PC-3 (cell line): ENCODE measurements at places on chromosomes 5 and 9. TPM values are rescaled to one million over a fixed set of nuclear protein-coding genes. Genes with fewer than 3 reads are reported as not detected.

GRCh38 chr9:69452110-69452782, 127.2 kb downstream of the ENTREP1 start:
- no peak for DNase-seq

GRCh38 chr5:146962801-146963355, 84.3 kb upstream of the PPP2R2B start:
- DNase-seq, result peak; percentile 46

DNA sequence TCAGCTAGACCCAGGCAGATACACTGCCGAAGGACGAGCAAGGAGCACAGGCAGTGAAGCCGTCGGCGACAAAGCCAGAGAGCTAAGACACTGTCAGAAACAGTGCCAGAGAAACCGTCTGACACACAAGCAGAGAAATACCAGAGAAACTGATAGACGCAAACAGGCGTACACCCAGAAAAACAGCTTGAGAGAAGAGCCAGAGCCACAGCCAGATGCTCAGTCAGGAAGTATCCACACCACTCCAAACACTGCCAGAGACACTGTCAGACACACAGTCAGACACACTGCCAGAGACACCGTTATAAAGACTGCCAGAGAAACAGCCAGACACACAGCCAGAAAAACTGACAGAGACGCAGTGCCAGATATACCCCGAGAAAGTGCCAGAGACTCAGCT, 19.1 kb downstream of the CNTFR start:
- no peak for DNase-seq

- DNase-seq, result peak; percentile 14
These were observed 71.8 kb upstream of the CD180 start for GRCh38 chr5:67268231-67269021.

The LAMC3 gene
- 4.6 and 6.0 TPM in 2 replicates for total RNA-seq

DNA sequence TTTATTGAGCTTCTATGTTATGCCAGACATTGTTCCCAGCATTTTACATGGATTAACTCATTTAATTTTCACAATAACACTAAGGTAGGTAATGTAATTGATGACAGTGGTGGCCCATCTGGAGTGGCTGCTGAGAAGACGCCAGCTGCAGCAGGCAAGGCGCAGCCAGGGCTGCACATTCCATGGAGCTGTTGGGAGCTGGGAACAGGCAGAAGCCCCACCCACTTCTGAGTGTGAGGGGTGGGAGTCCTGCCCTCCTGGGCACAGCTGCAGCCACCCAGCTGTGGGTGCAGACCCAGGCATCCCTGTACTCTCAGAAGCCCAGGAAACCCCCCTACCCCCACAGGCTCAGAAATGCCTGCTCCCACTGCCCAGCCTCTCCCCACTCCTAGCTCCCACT, 183.3 kb downstream of the DEPDC1B start:
- no peak for DNase-seq

DNA sequence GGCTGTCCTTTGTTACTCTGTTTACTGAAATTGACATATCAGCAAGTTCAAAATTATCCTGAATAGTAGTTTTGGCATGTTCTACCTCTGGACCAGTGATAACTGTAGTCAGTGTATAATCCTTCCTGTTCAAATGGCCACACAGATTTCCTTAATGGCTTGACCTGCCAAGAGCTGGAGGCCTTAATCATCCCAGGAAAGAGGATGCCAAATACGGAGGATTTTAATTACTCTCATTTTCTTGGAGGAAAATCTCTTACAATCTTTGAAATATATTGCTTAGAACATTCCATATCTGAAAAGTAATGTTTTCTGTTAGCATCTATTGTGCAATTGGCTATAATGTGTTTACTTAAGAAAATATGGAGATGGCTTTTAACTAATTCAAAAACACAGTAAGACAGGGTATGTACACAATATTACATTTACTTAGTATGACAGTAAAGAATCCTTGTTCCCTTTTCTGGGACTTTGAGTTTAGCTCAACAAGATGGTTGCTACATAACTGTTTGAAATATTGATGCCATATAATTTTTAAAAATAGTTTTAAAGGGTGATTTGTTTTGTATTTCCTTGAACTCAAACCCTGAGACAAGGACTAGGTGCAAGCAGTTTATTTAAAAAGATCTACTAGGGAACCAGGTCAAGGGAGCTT, 68.9 kb upstream of the SELENOP start:
- no peak for DNase-seq

The VLDLR gene
- total RNA-seq, result 0.81 and 1.2 TPM in 2 replicates

The F12 gene
- 31.0 and 36.8 TPM in 2 replicates for total RNA-seq

DNA sequence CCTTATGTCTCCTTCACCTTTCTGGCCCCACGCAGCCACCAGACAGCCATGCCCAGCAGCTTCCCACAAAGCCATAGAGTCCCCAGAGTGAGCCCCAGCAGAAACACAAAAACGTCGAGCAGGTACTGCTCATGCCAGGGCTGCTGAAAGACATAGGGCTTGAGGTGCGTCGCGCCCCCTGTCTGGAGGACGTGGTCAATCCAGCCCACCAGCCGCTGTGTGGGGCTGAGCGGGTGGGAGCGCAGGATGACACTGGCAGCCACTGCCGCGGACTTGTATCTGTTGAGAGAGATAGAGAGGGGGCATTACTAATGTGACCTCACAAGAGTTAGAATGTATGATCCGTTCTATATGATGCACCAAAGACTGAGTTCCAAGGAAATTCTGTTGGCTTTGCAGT, 31.0 kb downstream of the UGT3A2 start:
- DNase-seq, result no peak

DNA sequence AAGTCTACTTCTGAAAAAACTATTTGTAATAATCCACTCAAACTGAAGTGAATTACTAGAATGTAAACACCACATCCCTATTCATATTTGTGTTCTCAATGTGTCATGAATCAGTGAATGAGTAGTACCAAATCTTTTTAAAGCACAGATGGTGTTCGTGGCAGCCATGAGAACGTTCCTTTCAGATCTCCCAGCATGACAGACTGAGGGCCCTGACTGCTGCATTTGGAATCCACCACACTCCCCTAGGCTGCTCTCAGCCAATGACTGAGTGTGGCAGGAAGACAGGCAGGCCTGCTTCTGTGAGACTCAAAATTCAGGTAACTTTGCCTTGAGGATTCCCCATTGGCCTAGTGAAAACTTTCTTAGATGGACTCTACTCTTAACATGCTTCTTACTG, 10.9 kb upstream of the JMY start:
- DNase-seq, result peak; percentile 22

- peak; percentile 51 for DNase-seq
These were observed 3.2 kb upstream of the BAAT start for GRCh38 chr9:101387871-101388506.

GRCh38 chr9:108410161-108410560, 445.6 kb downstream of the ACTL7B start:
- DNase-seq, result no peak

The IFNK gene
- total RNA-seq, result not detected in 2 replicates
